ENCODE measurements at places on chromosomes 7 and 10.

DNA sequence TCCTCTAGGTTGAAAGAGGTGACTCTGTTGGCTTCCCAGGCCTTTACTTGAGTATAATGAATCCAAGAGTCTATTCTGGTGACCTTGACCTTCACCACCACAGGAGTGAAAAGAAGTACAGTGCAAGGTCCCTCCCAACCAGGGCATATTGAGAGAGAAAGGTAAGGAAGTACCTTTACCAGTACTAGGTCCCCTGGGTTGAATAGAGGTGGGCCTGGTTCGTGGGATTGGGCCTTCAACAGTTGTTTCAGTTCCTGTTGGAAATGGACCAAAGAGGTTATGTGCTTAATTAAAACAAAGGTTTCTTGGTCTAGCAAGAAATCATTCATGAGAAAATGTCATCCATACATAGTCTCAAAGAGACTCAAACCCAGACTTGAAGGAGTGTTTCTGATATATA lies 6.4 kb upstream of the SFTPA1 start:
- no peak for DNase-seq

- DNase-seq = no peak
Measured at GRCh38 chr10:59283456-59284091, 78.8 kb downstream of the FAM13C start.

GRCh38 chr10:125629758-125630376 lies 53.1 kb downstream of the TEX36 start:
- peak; percentile 12 for DNase-seq

- DNase-seq = peak; percentile 23
Measured at GRCh38 chr7:144812379-144813283, 23.2 kb downstream of the TPK1 start.

DNA sequence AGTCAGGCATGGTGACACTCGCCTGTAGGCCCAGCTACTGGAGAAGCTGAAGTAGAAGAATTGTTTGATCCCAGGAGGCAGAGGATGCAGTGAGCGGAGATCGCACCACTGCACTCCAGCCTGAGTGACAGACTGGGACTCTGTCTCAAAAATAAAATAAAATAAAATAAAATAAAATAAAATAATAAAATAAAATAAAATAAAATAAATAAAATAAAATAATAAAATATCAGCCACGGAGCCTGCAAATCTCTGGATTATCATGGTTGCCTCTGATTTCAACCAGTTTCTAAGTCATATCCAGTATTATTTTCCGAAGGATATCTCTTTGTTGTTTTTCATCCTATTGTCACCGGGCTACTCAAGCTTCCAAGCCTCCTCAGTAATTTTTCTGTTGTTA lies 51.7 kb upstream of the FZD8 start:
- no peak for DNase-seq

DNA sequence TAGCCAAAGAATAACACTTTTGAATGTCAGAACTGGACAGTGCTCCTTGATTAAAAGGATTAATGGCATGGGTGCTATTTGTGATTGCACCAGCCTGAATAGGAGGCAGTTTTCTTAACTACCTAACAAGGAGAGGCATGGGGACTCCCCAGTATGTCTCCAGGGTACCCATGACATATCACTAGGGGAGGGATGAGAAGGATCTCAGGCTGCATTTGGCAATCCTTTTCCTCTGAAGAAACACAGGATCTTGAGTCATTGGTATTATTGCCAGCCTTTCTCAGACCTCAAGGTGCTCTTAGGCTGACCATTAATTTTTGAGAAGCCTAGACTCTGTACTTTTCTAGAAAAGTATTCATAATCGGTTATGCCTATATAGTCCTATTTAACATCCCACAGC lies 77.5 kb upstream of the NPVF start:
- peak; percentile 53 for DNase-seq

DNA sequence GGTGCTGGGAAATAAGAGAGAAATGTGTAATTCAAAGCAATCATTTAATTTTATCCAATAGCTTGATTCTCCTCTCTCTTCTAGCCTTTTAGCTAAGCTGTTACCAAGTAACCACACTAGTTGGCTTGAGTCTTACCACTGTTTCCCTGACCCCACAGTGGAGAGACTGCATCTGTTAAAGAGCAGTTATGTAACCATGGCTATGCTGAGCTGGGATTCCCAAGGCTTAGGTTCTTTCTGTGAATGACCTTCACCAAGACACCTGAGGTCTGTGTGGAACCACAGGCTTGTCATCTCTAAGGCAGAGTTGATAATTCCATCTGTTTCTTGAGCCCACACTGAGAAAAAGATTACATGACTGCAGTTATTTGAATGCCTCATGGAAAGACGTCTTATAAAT lies 47.7 kb upstream of the ATRNL1 start:
- no peak for DNase-seq
